ENCODE measurements at places on chromosomes 7 and 10.

GRCh38 chr10:49768731-49769130 is 6.6 kb upstream of the OGDHL start:
- no peak for DNase-seq

DNA sequence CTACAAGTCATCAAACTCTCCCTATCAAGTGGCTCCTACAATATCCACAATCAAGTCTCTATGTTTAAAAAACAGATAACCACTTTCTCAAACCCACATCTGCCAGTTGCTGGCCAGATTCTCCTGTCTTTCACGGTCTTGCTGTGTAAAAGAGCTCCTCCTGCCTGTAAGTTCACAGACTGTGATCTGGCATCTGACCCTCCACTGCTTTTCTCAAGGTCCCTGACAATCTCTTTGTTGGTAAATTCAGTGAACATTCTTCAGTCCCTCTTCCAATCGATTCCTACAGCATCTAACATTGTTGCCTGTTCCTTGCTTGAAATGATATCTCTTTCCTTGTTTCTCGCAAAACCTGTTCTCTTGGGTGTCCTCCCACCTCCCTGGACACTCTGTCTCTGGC is 18.5 kb upstream of the LMOD2 start:
- no peak for DNase-seq

DNA sequence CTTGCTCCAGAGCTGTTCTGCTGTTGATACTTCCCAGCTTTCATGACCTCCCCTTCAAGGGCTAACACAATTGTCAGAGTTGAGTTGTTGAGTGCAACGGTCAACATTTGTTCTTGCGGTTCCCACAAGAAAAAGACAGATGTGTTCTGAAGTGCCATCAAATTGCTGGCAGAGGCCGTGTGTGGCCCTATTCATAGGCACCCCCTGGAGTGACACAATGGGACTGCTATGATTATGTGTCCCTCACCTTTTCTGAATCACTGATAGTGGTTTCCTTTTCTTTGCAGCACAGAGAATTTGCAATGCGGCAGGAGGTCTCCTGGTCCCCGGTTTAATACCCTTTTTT is 5.8 kb upstream of the IGFBP1 start:
- DNase-seq, result peak; percentile 60

DNA sequence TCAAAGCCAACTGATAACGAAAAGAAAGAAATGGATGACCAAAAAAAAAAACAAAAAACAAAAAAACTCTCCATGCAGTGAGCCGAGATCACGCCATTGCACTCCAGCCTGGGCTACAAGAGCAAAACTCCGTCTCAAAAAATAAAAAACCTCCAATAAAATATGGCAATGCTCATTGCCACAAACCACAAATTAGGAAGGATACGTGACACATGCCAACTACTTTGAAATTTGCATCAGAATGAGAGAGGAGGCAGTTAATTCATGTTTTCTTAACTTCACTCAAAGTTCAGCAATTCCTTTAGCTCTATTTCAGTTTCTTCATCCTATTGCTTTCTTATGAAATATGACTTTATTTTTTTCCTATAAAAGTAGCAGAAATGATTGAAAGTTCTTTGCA is 398.1 kb upstream of the C7orf33 start:
- DNase-seq, result no peak

- DNase-seq, result no peak
Observed at GRCh38 chr7:80611779-80612178, 26.7 kb upstream of the CD36 start.

DNA sequence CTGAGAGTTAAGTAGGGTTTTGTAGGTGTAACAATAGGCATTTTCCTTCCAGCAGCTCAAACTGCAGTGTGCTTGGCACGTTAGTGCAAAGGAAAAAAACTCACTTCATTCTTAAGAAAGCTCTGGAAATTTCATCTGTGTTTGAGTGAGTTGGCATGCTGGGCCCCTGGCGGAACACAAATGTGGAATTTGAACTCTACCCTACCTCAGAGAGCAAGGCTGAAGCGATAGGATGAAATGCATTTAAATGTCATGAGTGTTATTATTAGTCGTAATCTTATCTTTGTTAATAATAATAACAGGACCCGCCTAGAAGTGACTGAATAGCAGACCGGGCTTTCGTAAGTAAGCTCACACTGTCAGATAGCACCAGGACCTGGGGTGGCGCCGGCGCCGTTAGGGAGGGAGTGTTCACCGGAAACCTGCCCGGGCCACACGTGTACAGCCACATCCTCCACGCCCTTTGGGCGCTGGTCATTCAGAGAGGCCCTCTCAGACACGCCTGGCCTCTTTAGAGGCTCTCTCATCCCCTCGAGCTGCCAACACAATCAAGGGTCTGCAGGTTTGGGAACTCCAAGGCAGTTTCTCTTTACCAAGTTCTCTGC is 63.5 kb downstream of the GRK5 start:
- DNase-seq, result no peak

DNA sequence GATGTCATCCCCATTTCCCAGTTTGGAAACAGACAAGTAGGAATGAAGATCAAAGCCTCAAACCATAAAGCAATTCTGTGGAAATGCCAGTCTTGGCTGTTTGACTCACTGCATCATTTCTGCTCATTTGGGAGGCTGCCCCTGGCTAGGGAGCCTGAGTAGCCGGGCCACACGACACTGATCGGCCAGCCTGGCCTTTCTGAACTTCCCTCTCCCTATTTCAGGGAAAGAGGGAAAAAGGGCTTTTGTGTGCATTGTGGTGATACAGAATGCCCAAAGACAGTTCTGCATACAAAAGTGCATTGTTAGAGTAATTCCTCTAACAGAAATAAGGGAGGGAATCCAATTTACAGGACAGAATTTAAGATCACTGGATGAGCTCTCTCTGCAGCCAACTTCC is 41.7 kb upstream of the OPALIN start:
- no peak for DNase-seq

DNA sequence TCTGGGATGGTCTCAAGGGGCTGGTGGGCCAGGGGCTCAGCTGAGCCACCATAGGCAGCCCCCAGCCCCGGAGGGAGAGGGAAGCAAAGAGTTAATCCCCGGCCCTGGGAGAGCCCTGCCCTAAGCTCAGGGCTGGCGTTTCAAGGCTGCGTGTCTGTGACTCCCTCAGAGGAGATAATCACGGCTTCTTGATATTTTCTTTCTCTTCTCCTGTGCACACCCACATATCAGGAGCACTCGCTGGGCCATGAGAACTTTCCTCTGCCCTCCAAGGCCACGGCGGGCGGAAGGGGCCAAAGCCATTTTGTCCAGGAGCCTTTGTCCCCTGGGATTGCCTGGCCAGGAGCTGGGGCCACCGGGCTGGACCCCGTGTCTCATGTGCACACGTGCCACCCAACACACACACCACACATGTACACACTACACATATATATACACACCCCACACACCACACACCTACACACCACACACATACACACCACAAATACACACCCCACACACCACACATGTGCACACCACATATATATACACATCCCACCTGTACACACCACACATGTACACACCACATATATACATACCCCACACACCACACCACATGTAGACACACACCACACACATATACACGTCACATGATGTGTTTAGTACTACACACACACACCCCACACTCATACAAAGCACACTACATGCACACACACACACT is 16.9 kb downstream of the VENTX start:
- no peak for DNase-seq

All from NCI-H187 (cell line).